ENCODE measurements at places on chromosomes 6 and 20.

DNA sequence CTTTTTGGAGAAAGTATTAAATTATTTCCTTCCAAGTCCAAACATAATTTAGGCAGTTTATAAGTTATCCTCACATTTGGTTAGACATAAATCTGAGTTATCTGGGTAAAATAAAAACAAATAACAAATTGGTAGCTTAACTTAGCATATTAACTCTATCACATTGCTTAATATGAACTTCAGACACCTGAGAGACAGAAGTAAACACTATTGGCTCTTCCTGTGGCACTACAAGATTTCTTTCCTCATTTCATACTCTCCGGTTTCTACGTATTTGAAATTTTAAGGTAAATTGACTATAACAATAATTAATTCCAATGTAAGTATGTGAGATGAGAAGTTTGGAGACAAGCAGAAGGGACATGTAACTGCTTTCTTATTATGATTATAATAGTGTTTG lies 106.8 kb downstream of the TRMT11 start:
- DNase-seq = no peak

DNA sequence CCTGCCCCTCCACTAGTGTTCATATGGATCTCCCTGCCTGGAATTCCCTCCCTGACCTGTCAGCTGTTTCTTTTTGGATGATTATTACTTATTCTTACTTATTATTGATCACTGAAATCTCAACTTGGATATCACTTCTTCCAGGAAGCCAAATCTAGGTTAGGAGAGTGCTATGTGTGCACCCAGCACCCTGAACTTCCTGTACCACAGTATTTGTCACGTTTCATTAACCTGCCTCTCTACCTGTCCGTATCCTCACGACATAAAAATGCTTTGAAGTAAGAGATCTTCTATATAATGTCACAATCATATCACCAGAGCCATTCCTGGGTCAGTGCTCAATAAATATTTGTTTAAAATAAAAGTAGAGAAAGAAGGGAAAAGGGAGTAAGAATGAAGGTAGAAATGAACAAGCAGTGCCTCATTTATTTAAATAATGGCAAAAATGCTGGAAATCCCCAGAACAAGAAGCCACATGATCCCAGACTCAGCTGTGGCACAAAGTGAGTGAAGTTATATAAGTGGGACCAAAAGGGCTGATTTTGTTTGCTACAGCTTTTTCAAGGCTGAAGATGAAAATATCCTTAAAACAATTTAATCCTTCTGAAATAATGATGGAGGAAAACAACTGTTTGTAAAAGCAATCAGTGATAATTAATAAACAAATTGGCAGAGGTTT lies 88.0 kb upstream of the MANEA start:
- no peak for DNase-seq

DNA sequence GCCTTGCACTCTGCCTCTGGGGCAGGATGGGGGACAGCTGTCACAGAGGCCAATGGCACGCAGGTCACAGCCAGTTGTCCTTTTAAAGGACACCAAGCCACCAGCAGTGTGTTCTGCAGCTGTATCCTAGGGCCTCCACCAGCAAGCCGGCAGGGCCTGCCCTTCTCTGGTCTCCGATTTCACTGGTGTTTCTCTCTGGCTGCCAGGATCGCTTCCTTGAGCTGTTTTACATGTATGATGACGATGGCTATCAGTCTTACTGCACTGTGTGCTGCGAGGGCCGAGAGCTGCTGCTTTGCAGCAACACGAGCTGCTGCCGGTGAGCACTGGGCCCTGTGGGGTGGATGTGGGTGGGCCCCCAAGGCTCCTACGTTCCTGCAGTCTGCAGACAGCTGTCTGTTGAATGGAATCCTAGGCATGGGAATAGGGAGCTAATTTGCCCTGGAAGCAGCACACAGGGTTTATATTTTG lies 22.7 kb upstream of the MAPRE1 start:
- no peak for DNase-seq

DNA sequence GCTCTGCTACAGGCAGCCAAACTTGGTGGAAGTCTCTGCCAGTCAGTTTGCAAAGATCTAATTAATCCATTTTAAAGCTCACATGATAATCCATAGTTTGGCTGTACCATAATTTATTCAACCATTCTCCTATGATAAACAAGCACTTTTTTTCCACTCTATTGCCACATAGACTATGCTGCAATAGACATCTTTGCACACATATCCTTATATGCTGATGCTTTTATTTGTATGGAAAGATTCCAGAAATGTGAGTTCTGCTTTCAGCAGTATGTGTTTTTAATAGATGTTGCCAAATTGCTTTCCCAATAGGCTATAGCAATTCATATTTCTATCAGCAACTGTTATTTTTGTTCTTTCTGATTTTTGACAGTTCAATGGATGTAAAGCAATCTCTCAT lies 628.0 kb downstream of the KIF16B start:
- no peak for DNase-seq

DNA sequence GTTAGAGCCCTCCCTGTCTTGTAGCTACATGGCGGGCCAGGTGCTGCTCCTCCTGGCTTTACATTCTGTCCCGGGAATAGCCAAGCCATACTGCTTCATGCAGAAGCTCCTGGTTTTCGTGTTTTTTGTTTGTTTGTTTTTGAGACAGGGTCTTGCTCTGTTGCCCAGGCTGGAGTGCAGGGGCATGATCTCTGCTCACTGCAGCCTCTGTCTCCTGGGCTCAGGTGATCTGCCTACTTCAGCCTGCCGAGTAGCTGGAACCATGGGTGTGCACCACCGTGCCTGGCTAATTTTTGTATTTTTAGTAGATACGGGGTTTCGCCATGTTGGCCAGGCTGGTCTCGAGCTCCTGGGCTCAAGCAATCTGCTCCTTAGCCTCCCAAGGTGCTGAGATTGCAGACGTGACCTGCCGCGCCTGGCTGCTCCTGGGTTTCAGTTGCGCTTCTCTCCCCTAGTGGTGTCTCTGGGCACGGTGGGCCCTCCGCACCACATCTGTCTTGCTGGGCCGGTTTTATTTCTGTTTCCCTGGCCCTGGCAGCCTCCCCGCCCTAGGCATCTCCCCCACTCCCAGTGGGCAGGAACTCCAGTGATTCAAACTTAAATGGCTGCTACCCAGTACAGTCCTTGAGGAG lies 12.9 kb downstream of the CDYL start:
- no peak for DNase-seq

DNA sequence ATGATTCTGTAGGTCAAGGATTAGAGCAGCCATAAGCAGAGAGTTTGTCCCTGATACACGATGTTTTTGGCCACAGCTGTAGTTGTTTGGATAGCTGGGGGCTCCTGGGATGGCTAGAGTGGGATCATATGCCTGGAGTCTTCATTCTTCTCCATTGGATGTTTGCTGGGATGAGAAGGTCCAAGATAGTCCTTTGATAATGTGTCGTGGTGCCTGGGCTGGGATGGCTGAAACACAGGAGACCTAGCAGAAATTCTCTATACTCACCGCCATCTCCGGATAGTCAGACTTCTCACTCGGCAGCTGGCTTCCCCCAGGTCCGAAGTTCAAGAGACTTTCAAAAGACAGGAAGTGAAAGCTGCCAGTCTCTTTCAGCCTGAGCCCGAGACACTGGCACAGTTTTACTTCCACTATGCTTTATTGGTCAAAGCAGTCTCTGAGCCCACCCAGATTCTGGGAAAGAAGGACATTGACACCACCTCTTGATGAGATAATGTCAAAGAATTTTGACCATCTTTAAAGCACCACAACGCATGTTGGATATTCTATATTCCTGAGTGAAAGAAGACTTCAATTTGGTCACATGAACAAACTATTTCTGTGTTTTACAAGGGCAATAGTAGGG lies 16.0 kb downstream of the MARCKS start:
- DNase-seq = peak; percentile 8

- DNase-seq = no peak
These were observed 31.1 kb downstream of the LRFN2 start for GRCh38 chr6:40556023-40556422.

DNA sequence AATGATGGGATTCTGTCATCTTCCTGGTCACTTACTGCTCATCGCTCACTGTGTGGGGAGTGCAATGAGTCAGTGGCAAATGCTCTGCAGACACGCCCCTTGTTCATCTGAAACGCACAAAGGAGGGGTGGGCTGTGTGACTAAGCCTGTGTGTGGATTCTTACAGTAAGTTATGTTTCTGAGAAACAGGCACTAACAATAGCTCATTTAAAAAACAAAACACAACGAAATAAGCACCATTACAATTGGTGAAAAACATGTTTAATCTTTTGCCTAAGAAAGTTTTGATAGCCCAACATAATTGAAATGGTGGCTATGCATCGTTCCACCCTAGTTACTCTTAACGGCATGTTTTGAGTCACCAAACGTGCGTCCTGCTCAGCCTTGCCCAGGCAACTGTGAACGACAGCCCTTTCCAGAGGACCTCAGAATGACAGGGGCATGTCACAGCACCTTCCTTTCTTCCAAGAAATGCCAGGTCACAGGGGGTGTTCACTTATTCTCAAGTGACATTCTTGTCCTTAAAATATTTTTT lies 118.4 kb upstream of the SGK1 start:
- DNase-seq = no peak

DNA sequence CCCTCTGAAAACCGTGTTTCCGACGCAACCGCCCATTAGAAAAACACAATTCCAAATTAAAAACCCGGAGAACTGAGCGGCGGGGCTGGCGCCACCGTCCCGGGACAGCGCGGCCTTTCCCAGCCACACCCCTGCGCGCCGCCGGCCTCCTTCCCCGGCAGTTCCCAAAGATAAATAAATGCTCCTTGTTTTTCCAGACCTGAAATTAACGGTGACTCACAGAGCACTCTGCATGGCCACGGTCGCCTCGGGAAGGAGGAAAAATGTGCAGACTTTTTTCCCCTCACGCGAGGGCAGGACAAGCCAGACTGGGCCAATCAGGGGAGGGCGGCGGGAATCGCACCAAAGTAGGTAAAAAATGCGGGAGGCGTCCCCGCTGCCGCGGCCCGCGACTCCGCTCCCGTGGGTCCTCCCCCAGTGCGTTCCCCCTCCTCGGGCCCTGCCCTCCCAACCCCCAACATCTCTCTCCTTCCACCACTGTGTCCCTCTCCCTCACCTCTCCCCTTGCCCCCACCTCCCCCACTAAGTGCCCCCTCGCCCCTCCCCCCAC lies 828 bp upstream of the DSTN start:
- DNase-seq = peak; percentile 36

DNA sequence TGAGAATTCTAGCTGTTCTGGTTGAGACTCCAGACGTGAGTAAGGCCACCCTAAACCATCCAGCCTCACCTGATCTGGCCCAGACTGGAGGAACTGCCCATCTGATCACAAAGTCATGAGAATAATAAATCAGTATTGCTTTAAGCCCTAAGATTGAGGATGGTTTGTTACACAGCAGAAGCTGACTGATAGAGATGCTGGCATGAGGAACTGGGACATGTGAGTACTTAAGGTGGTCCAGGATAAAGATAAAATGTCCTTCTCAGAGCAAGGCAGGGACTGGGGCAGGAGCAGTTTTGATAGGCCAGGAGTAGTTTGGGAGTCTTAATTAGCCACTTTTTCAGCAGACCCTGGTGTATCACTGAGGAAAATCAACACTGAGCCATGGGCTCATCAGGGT lies 6.8 kb downstream of the GTSF1L start:
- DNase-seq = no peak

GRCh38 chr20:23782366-23782983 lies 31.7 kb upstream of the CST1 start:
- peak; percentile 29 for DNase-seq

- DNase-seq = no peak
These were observed 14.3 kb downstream of the TTPAL start for GRCh38 chr20:44489931-44490330.

GRCh38 chr6:53828966-53829697 lies 34.3 kb downstream of the LRRC1 start:
- no peak for DNase-seq

DNA sequence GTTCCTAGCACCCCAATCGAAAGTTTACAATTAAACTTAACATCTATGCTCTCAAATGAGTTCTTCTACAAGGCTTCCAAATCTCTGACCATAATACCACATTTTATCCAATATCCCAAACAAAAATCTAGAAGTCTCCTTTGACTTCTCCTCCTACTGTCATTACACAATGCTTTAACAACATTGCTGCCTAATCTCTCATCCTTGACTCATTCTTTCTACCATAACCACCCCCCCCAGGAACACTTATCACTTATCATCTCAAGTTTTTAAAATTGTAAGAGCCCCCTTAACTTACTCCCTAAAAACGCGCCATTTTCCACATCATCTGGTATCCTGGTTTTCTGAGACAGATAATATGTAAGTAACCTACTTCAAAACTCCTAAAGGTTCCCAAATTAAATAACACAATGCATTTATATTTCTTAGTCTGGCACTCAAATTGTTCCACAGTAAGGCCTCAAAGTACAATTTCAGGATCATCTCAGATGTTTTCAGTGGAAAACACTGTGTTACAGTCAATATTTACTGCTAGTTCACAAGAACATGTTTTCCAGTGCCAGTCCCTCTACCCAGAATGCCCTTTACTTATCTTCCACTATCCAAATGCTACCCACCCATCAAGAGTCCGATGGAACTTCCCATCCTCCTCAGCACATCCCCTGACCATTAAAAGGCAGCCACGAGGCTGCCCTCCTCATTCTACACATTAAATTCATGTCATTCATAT lies 308.2 kb upstream of the THEMIS start:
- no peak for DNase-seq

- no peak for DNase-seq
These were observed 177.4 kb upstream of the PLN start for GRCh38 chr6:118370722-118371121.

GRCh38 chr20:63573647-63574131 lies 350 bp downstream of the HELZ2 start:
- no peak for DNase-seq

DNA sequence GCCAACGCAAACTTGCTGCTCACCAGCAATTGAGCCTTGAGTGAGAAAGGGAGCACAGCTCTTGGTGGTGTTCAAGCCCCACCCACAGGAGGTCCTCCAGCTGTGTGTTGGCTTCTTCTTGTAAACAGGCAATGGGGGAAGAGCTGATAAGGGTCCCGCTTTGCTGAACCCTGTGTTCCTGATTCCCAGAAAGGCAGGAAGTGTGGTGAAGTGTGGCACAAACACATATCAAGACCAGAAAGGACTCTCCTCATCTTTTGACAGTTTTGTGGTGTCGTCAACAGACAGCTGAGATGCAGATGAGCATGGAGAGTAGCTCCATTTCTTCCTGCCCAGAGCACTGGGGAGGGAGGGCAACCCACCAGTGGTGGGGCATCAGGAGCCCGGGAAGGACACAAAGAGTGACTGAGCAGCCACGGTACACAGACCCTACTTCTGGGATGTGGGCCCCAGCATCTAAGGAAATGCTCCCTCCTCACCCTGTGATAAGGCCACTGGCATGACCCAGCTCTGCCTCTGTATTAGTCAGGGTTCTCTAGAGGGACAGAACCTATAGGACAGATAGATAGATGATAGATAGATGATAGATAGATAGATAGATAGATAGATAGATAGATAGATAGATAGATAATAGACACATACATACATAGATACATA lies 188.9 kb upstream of the TAB2 start:
- peak; percentile 97 for DNase-seq

- DNase-seq = no peak
These were observed 27.9 kb downstream of the GFRA4 start for GRCh38 chr20:3635346-3635745.

GRCh38 chr6:41659935-41660334 lies 21.7 kb downstream of the MDFI start:
- peak; percentile 5 for DNase-seq

Data from hematopoietic multipotent progenitor cell treated with erythropoietin and hydrocortisone succinate and interleukin-3 and kit ligand, for 8 days (in vitro differentiated cells).